AML-193 (cell line): ENCODE measurements at places on chromosomes 7 and 10.

- no peak for DNase-seq
These were observed 176.4 kb downstream of the ZNF248 start for GRCh38 chr10:37680716-37681616.

DNA sequence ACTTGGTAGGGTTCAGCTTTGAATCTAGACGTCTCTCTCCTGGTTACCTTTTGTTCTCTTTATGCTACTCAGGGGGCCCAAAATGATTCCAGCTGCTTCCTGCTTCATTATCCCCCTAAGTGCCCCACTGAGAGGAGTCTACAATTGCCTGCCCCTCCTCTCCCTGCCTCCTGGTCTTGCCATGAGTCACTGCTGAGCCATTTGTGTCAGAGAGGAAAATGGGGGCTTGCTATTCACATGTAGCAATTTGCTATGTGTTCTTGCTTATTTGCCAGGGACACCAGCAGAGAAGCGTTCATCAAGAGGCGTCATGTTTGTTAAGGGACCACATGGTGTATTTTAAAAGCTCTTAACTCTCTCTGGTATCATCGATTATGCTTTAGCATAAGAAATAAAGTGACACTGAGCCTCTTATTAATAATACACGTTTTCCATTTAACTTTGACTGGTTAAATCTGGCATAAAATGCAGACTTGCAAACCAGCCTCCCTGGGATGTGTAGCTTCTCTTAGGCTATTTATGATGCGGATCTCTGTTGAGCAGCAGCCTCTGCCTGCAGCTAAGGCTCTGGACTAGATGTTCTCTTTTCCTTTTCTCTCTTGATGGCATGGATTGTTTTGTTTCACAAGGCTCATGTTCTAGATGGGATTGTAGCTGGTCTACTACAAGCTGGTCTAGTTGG, 239.3 kb downstream of the AUTS2 start:
- DNase-seq, result no peak

DNA sequence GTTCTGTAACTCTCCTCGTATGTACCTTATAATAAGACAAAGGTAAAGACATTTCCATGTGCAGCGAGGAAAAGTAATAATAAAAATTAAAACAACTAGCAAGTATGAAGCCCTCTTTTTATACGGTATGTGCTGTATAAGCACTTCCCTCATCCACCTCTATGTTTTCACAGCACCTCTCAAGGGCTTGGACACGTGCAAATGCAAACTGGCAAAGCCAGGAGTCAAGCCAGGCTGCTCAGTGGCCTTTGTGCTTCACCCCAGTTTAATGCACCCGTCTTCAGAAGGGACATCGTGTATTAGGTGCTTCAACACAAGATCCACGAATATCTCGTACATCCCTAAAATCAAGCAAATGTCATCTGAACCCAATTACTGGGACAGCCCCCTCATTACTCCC, 1.3 kb upstream of the DGKI start:
- DNase-seq, result no peak

DNA sequence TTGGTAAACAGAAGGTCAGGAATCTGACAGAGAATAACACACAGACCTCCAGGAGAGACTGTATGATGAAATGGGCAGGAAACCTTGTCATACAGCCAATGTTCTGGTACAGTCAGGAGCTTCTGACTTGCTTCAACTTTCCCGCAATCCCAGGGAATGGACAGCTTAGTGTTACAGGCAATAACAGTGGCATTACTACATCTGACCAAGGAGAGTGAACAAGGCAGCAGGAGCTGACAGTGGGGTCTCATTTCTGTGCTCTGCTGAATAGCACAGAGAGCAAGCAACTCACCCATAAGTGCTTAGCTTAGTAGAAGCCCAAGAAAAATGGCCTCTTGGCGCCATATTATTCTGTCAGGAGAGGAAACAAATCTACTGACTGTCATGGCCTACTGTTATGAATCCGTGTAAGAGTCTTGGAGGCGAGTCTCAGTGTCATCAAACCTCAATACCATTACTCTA, 186.2 kb upstream of the MTPN start:
- DNase-seq, result no peak

GRCh38 chr10:72802332-72802731, 91.2 kb upstream of the OIT3 start:
- no peak for DNase-seq

GRCh38 chr10:75401569-75402485, at the start of gene ZNF503:
Gene ZNF503, minus strand, starts transcription at chr10:75401764. Its CDS starts 345 bp downstream, at chr10:75401419.
- DNase-seq, result no peak

DNA sequence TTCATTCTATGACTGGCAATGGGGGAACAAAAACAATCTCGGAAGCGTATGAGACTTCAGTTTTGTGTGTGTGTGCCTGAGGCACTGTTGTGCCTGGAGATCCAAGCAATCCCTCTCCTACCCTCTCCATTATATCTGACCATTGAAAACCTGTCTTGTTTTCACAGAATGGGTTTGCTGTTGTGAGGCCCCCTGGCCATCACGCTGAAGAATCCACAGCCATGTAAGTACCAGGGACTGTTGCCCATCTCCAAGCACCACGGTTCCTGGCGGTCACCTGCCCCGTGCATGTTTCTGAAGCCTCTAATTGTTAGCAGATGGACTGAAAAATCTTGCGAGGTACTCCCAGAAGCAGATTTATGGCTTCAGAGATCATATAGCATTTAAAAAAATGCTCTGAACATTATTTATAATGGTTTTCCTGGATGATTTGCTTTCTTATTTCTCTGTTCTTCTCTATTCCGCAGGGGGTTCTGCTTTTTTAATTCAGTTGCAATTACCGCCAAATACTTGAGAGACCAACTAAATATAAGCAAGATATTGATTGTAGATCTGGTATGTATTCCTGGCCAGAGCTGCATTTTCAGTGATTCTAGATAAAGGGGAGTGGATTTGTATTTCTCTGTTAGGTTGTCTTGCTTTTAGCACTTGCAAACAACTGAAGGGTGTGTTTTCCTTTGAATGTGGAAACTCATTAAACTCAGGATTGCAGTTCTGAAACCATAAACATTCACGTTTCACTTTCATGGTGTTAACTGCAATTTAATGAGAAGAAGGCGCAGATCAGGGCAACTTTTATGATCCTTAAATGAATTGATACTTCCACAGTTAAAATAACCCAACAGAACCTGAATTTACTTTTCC, 288.2 kb downstream of the TWIST1 start:
- no peak for DNase-seq

- no peak for DNase-seq
These were observed 19.4 kb upstream of the TMEM72 start for GRCh38 chr10:44891721-44892120.

- no peak for DNase-seq
These were observed 20.0 kb downstream of the AKR1D1 start for GRCh38 chr7:138095972-138096935.

- DNase-seq, result no peak
These were observed 49.3 kb downstream of the ABCB4 start for GRCh38 chr7:87426160-87426559.

- no peak for DNase-seq
These were observed 178.7 kb upstream of the PRPS1L1 start for GRCh38 chr7:18206331-18206730.

- DNase-seq, result no peak
These were observed at the start of gene DKK1 for GRCh38 chr10:52313933-52314821. Gene DKK1, plus strand, starts transcription at chr10:52314281. Its CDS starts 154 bp downstream, at chr10:52314435.

DNA sequence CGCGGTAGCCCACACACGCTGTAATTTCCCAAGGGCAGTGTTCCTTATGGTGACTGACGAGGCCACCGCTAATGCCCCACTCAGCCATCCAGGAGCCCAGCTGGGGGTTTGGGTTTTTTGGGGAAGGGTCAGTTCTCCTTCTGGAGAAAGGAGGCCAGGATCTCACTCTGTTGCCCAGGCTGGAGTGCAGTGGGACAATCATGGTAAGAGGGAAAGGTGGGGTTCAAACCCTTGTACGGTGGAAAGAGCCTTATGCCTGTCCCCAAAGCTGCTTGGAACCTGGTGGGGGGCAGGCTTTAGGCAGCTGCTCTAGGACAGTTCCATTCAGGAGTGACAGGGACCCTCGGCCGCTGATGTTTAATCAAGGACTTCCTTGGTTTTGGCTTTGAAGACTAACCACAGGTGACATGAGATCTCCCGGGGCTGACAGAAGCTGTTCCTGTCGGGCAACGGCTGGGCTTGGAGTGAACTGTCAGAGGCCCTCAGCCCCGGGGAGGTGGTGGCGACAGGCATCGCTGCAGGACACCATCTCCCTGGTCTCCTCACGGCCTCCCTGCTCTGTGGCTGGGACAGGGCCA, 84.5 kb downstream of the CARD11 start:
- DNase-seq, result no peak

GRCh38 chr7:154503962-154504550, 451.9 kb downstream of the DPP6 start:
- peak; percentile 39 for DNase-seq

GRCh38 chr7:88268858-88269257, 37.8 kb downstream of the STEAP4 start:
- peak; percentile 82 for DNase-seq

DNA sequence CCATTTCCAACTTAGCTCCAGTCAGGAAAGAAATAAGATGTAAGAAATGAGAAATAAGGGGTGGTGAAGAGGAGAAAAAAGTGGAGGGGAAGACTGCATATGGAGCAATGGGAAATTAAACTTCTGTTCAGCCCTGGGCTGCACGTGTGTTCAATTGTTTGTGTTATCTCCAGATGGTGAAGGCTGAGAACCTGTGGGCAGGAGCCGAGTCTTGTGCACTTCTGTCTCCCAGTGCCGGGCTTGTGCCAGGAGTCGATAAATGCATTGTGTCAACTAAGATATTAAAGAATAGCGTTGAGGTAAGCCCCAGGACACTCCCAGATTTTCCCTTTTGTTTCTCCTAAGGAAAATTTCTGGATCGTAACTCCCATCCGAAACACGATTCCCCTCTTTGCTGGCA, 98.2 kb downstream of the PRLHR start:
- DNase-seq, result no peak

DNA sequence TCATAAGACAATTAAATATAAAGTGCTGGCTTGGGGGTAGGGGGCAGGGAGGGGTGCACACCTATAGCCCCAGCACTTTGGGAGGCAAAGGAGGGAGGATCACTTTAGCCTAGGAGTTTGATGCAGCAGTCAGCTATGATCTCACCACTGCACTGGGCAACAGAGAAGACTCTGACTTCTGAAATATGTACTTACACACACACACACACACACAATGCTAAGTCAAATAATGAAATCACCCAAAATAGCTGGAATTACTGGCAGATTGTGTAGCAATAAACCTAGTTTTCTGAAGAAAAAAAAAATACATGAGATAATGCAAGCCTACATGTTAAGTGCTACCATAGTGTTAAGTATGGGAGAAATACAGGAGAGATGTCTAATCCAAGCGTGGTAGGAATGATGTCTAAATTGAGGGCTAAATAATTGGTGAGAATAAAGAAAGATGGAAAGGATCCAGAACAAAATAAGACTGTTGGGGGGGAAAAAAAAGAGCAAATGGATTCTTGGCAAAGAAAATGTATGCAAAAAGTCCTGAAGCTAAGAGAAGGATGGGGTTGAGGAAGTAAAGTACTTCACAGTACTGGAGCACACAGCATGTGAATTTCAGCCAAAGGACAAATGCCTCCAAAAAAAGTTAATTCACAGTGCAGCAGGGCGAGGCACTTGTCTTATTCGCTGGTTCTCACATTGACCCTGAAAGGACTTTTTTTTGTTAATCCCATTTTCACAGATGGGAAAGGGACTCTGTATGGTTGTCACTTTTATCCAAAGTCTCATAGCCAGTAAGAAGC, 73.9 kb downstream of the IGF2BP3 start:
- DNase-seq, result no peak

GRCh38 chr7:55642266-55642665, 70.0 kb upstream of the VOPP1 start:
- DNase-seq, result no peak

DNA sequence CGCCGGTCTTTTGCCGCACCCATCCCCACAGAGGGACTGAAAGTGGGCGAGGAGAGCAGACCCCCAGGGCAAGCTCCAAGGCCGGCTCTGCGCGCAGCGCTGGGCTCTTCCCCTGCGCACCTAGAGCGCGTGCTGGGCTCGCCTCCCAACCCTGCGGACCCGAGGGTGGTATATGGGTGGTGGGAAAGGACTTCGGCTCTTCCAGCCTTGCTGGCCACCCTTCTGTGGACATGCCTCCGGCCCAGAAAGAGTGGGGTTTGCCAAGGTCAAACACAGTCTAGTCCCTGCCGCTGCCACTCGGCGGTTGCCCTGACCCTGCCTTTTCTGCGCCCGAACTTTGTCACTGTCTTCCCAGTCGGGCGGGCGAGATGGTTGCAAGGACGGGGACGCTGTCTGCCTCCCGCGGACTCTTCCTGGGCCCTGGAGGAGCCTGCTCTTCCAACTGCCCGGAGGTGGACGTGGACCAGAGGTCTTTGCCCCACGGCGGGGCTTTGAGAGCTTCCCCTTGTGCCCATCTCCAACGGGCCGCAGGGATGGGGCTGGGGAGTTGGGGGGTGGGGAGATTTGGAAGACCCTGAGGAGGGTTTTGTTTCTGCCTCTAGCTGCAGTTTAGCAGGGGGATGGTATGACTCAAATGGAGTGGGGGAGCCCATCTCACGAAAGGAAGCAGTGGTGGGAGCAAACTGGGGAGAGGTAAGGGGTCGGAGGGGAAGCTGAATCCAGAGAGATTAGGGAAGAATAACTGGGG, 1.5 kb downstream of the ADCY1 start:
- no peak for DNase-seq
